ENCODE measurements at places on chromosomes 7 and 10.

GRCh38 chr7:6346581-6346980 is 74.2 kb upstream of the CYTH3 start:
- DNase-seq, result no peak

- no peak for DNase-seq
Measured at GRCh38 chr7:88015309-88015708, 81.3 kb downstream of the ADAM22 start.

GRCh38 chr10:34080485-34081346 is 734.4 kb downstream of the PARD3 start:
- no peak for DNase-seq

DNA sequence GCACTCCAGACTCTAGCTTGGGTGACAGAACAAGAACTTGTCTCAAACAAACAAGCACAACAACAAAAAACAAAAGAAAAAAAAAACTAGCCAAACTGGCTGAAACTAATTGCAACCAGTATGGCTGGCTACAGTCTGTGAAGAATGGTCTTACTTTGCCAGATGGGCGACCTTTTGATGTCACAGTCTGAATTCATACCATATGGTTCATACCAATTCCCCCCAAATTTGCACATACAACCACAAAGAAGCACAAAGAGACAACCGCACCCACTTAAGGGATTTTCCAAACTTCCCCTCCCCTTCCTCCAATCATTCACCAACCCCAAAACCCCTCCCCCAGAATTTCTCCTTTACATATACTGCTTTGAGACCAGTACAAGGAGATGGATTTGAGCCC is 114.2 kb downstream of the SPAG6 start:
- DNase-seq, result no peak

DNA sequence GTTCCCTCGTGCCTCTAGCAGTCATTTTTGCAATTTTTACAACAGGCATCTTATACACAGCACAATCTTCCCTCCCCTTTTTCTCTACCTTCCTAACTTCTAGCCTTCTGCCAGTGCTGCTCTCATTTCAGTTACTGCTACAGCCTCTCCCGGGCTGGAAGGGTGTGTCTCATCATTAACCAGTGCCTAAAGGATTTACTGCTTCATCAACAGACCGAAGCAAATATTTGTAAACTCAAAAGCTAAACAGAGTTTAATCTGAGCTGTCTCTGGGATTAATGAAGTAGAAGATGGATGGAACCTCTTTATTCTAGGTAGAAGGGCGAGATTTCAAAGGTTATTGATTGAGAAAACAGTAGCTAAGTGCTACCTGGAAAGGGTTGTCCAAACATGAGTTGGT is 94.3 kb downstream of the PRPF18 start:
- DNase-seq, result no peak

GRCh38 chr10:7409045-7409731 is 1.6 kb downstream of the SFMBT2 start:
- DNase-seq, result peak; percentile 65
